ENCODE measurements at places on chromosomes 4 and X. TPM values are rescaled to one million over a fixed set of nuclear protein-coding genes. Genes with fewer than 3 reads are reported as not detected.
A peak's percentile ranks its signal among the peaks of the same experiment; 100 is the strongest.

GRCh38 chr4:14857475-14857874, 144.8 kb upstream of the CPEB2 start:
- no peaks in the 10 kb centered on the region for H3K36me3 ChIP-seq
- no peak overlapping the region for H3K27ac ChIP-seq
- peaks cover 11% of the 10 kb centered on the region for H3K4me1 ChIP-seq
- H3K27me3 ChIP-seq: peaks cover 3% of the 10 kb centered on the region

- no peaks in the 10 kb centered on the region for H3K36me3 ChIP-seq
- peaks cover 63% of the 10 kb centered on the region for H3K4me1 ChIP-seq
- H3K4me3 ChIP-seq: no peak overlapping the region
- no peak for DNase-seq
- H3K27ac ChIP-seq: peak overlapping the region; percentile 43
Observed at GRCh38 chr4:140082391-140082755, 71.6 kb downstream of the MAML3 start.

DNA sequence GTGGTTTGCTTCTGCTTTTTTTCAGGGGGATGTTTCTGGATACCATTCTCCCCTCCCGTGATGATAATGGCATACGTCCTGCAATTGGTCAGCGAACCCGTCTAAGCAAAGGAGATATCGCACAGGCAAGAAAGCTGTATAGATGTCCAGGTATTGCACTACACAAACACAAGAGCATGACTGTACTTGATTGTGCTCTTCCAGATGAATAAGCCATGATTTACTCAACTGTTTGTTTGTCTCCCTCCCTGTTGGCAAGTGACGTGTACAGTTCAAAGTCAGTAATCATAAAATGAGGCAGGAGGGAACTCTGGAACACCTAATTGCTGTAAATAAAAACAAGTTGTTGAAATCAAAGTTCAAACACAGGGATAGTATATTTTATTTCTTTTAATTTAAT, 141.4 kb downstream of the TLL1 start:
- no peak overlapping the region for H3K27ac ChIP-seq
- H3K36me3 ChIP-seq: no peaks in the 10 kb centered on the region
- no peak for DNase-seq
- no peaks in the 10 kb centered on the region for H3K4me1 ChIP-seq

GRCh38 chr4:87118826-87119225, 101.6 kb downstream of the KLHL8 start:
- H3K4me1 ChIP-seq: peaks cover 16% of the 10 kb centered on the region
- peaks cover 11% of the 10 kb centered on the region for H3K36me3 ChIP-seq
- H3K27ac ChIP-seq: no peak overlapping the region
- DNase-seq: peak; percentile 44

DNA sequence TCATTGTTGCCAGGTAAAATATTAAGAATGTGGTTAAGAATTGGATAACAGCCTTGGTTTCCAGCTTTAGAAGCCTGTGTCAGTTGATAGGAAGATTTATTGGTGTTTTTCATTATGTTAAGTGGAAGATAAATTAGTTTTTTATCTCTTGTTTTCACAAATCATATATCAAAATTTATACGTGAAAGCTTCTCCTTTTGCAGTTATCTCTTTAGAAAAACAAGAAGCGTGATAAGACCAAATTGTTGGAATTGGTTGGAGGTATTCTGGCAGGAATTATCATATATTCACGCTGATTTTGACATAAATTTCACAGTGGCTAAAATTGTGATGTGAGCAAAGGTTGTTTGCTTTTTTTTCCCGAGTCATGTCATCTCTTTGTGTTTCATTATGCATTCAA, 90.6 kb downstream of the FRMPD4 start:
- DNase-seq: no peak
- no peak overlapping the region for H3K4me3 ChIP-seq
- no peak overlapping the region for H3K27ac ChIP-seq
- H3K4me1 ChIP-seq: no peaks in the 10 kb centered on the region

DNA sequence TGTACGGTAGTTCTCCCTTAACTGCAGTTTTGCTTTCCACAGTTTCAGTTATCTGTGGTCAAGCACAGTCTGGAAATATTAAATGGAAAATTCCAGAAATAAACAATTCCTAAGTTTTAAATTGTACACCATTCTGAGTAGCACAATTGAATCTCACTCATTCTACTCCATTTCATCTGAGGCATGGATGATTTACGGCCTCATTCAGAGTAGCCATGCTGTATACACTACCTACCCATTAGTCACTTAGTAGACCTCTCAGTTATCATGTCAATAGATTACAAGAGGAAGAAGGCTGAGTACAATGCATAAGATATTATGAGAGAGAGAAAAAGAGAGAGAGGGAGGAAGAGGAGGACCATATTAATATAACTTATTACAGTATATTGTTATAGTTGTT, 77.5 kb downstream of the ENOX2 start:
- H3K4me1 ChIP-seq: no peaks in the 10 kb centered on the region
- no peaks in the 10 kb centered on the region for H3K36me3 ChIP-seq
- H3K4me3 ChIP-seq: no peak overlapping the region
- no peak for DNase-seq
- no peak overlapping the region for H3K27ac ChIP-seq
- H3K27me3 ChIP-seq: no peaks in the 10 kb centered on the region

- H3K4me1 ChIP-seq: no peaks in the 10 kb centered on the region
- no peak overlapping the region for H3K4me3 ChIP-seq
- no peaks in the 10 kb centered on the region for H3K36me3 ChIP-seq
- DNase-seq: no peak
Observed at GRCh38 chr4:157674699-157675098, 454.2 kb downstream of the GRIA2 start.

DNA sequence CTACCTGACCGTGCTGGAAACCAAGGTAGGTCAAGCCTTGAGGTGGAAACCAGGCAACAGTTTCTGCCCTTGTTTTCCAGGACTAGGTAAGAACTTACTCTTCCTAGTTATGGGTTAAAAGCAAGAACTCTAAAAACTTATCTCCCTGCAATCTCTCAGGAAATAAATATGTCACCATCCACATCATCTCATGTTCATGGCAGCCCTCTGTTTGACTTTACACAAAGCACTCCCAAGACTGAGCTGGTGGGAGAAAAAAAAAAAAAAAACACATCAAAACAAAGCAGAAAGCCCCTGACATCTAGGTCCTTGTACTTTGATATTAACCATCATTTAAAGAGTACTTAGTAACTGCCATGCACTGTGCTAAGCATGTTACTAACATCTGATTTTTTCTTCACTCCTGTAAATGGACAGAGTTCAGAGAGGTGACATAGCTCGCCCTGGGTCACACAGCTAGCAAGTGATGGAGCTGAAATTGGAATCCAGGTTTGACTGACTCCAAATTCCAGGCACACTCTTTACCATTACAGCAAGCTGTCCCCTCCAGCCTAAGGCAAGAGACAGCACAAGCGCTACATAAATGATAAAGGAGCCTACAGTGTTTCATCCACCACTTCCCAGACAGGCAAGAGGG, 102.8 kb upstream of the NOCT start:
- no peaks in the 10 kb centered on the region for H3K27me3 ChIP-seq
- H3K36me3 ChIP-seq: no peaks in the 10 kb centered on the region
- H3K27ac ChIP-seq: no peak overlapping the region
- H3K4me1 ChIP-seq: peaks cover 16% of the 10 kb centered on the region
- no peak overlapping the region for H3K4me3 ChIP-seq
- no peak for DNase-seq

CDS1 gene
- polyA plus RNA-seq: 10.0 TPM

FTSJ1 gene
- 42.8 TPM for polyA plus RNA-seq

CCDC110 gene
- polyA plus RNA-seq: 6.7 TPM

CDX4 gene
- polyA plus RNA-seq: 2.7 TPM

XPNPEP2 gene
- polyA plus RNA-seq: not detected

ATP2B3 gene
- 0.09 TPM for polyA plus RNA-seq

GPRASP3 gene
- polyA plus RNA-seq: 6.4 TPM

NSUN7 gene
- polyA plus RNA-seq: 27.3 TPM
